ENCODE measurements at places on chromosomes 2 and 18.

- DNase-seq: no peak
These were observed 93.5 kb downstream of the DYSF start for GRCh38 chr2:71546777-71547281.

- DNase-seq: no peak
These were observed 175.9 kb upstream of the FN1 start for GRCh38 chr2:215611609-215612386.

DNA sequence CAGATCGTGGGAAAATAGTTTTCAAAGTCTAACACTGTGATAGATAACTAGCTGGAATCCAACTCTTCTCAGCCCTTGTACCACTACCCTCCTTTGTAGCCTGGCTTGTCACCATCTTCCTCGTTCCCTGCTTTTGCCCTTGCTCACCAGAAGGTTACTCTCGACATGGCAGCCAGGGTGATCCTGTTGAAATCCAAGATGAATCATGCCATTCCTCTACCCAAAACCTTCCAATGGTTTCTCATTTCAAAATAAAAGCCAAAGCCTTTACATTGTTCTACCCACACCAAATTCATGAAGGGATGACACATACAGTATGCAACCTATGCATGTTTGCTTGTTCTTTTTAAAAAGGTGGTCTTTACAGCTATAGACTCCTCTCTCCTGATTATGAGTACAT, 45.7 kb downstream of the STAT4 start:
- DNase-seq: no peak

DNA sequence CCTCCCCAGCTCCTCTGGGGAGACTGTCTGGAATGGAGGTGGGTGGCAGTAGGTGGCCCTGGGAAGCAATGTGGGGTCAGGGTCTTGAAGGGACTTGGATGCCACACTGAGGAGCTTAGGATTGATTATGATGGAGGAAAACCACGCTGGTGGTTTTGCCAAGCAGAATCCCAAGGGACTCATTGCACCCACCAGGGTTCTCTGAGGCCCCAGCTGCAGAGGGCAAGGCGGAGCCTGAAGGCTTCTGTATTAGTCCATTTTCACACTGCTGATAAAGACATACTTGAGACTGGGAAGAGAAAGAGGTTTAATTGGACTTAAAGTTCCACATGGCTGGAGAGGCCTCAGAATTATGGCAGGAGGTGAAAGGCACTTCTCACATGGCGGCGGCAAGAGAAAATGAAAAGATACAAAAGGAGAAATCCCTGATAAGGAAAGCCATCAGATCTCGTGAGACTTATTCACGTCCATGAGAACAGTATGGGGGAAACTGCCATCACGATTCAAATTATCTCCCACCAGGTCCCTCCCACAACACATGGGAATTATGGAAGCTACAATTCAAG, 87.2 kb upstream of the YWHAQ start:
- DNase-seq: no peak

DNA sequence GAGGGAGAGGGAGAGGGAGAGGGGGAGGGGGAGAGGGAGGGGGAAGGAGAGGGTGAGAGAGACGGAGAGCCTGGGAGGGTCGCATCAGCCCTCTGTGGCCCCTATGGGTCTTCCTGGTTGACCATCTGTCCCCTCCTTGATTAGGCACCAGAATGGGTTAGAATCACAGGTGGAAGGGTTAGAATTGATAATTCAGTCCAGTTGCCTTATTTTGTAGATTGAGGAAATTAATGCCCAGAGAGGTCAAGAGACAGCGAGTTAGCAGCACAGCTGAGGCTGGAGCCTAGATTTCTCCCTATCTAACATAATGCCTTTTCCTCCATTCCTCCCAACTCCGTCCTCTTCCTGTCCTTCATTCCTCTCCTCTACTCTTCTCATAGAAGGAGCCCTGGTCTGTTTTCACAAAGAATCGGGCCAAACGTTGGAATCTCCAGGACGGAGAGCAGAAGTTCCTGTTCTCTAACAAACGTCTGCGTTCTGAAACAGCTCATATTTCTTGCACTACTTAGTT, 338 bp upstream of the THUMPD2 start:
- DNase-seq: no peak

GRCh38 chr2:151947813-151948165, 119.6 kb upstream of the ARL5A start:
- no peak for DNase-seq

Measured in activated CD8-positive, alpha-beta memory T cell treated with anti-CD3 and anti-CD28 coated beads for 1 hour (primary cell).